ENCODE measurements at places on chromosomes 16 and 17. TPM values are rescaled to one million over a fixed set of nuclear protein-coding genes. Genes with fewer than 3 reads are reported as not detected.

DNA sequence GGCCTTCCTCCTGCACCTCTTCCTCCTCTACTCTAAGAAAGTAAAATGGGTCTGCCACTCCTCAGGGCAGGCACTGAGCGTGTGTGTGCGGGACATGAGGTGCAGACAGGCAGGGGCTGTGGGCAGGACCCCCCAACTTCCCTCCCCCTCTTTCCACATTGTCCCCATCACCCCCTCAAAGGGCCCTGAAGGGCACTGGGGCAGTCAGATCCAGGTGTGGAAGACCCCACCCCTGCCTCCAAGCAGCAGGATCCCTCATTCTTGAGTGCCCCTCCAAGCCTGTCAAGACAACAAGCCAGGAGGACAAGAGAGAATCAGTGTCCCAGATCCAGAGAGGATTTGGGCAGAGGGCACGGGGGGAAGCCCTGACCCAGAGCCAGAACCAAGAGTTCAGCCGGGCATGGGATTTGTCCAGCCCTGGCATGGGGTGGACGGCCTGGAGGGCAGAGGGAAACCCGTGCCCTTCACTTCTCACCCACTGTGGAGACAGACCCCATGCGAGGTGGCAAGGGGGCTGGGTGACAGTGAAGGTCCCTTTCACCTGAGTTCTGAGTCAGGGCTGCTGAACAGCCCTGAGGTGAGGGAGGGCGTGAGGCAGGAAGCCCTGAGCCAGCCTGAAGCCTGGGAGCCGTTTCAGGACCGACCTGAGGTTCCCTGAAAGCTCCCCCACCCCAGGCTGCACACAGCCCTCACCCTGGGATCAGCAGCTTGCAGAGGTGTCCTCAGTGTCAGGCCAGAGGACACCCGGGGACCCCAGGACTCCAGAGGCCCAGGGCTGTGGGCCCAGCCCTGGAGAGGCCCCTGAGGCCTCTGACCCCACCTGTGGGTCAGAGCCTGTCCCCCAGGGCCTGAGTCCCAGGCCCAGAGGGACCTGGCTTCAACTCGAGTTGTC is 45.8 kb downstream of the USP22 start:
- no peak for DNase-seq
- no peaks in the 10 kb centered on the region for H3K36me3 ChIP-seq
- H3K4me1 ChIP-seq = peaks cover 15% of the 10 kb centered on the region
- H3K27me3 ChIP-seq = no peaks in the 10 kb centered on the region
- H3K4me3 ChIP-seq = no peak overlapping the region
- H3K27ac ChIP-seq = no peak overlapping the region

DNA sequence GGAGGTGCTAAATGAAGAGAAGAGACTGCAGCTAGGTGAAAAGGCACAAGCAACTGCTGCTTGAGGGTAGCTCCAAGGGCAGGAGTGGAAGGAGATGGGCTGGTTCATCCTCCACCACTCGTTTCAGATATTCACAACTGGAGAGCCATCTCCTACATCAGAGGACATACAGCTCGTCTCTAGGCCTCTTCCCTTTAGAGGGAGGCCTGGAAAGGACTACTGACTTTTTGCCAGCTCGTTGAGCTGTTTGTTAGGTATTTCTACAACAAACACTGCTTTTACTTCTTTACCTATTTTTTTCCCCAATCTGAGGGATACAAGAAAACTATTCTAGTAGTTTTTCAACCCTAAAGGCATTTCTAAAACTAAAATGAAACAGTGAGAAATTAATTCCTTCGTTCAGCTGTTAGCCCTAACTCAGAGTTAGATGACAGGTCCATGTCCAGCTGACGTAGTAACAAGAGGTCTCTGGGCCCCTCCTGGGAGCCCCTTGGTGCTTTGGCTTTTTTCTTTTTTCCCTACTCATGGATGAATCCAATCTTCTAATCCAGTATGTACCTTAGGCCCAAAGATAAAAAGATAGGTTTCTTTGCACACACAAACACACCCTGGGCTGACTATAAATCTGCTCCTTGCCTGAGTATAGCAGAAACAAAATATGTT is 47.8 kb upstream of the TBX2 start:
- H3K27ac ChIP-seq = no peak overlapping the region
- H3K4me3 ChIP-seq = no peak overlapping the region
- no peak for DNase-seq

Gene RNF135
- 7.5 TPM for total RNA-seq

DNA sequence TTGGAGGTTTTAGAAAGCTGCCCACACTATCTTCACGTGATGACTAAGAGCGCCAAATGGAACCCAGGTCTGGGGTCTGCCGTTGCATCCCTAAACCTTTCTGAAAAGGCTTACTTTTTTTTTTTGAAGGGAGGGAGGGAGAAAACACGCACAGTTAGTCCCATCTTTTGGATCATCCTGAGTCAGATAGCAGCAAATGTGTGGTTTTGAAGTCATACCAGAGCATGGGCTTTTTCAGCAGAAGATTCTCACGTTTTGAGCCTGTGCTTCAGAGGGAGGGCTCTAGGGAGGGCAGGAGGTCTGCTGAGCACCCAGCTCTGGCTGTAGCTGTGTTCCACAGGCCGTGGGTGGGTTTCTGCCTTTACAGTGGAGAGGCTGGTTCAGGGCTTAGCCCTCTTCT is 194.7 kb downstream of the SNX29 start:
- no peaks in the 10 kb centered on the region for H3K36me3 ChIP-seq
- H3K27me3 ChIP-seq = no peaks in the 10 kb centered on the region
- H3K4me1 ChIP-seq = no peaks in the 10 kb centered on the region
- DNase-seq = no peak
- H3K27ac ChIP-seq = no peak overlapping the region
- no peak overlapping the region for H3K4me3 ChIP-seq

Gene CRHR1
- total RNA-seq = not detected

Gene RND2
- total RNA-seq = 0.22 TPM

GRCh38 chr17:2390199-2390836 is 10.5 kb downstream of the MNT start:
- no peak overlapping the region for H3K27ac ChIP-seq
- H3K4me3 ChIP-seq = no peak overlapping the region
- no peaks in the 10 kb centered on the region for H3K36me3 ChIP-seq
- no peak for DNase-seq

Gene TBC1D3D
- total RNA-seq = 0.86 TPM

DNA sequence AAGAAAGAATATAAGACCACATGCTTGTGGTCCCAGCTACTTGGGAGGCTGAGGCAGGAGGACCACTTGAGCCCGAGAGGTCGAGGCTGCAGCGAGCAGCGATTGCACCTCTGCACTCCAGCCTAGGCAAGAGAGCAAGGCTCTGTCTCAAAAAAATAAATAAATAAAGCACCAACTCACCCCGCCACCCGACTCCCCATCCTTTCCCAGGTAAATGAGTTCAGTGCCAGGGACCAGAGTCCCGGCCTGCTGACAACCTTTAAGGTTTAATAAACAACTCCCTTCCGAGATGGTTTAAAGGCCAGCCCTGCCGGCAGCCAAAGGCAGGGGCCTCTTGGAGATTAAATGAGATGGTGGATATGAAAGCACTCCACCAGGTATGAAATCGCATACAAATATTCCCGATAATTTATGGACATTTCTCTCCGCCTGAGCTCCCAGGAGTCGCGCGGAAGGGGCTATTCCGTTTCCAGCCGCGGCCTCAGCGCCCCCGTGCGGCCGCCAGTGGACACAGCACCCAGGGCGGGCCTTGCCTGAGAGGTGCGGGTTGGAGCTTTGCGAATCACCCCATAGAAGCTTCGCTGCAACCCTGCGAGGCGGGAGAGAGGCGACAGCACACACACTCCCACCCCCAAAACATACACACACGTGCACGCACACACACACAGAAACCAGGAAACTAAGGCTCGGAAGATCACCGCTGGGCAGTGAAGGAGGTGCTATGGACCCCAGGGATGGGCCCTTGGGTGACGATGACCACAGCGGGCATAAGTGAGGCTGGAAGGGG is 4.0 kb upstream of the RPL38 start:
- H3K27me3 ChIP-seq = peaks cover 13% of the 10 kb centered on the region
- H3K4me3 ChIP-seq = no peak overlapping the region
- peak; percentile 68 for DNase-seq

Gene NACA2
- not detected for total RNA-seq

DNA sequence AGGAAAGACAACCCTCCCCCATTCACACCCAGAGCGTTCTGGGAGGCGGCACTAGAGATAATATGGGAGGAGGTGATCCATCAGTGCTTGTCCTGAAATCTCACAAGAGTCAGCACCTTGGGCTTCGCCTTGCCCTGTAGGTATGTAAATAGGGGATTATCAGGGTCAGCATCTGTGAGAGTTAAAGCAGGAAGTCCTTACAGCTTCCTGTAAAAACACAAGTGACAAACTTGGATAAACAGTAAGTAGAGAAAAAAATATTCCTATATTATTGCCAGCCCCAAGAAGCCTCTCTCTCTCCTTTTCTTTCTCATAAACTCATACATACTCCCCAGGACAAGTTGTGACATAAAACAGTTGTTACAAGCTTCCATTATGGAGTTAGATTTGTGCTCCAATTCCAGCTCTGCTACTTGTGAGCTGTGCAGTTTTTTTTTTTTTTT is 187.7 kb downstream of the MAF start:
- no peaks in the 10 kb centered on the region for H3K27me3 ChIP-seq
- H3K4me1 ChIP-seq = peaks cover 19% of the 10 kb centered on the region
- DNase-seq = no peak
- H3K36me3 ChIP-seq = no peaks in the 10 kb centered on the region

Gene MAPT
- total RNA-seq = 0.42 TPM

DNA sequence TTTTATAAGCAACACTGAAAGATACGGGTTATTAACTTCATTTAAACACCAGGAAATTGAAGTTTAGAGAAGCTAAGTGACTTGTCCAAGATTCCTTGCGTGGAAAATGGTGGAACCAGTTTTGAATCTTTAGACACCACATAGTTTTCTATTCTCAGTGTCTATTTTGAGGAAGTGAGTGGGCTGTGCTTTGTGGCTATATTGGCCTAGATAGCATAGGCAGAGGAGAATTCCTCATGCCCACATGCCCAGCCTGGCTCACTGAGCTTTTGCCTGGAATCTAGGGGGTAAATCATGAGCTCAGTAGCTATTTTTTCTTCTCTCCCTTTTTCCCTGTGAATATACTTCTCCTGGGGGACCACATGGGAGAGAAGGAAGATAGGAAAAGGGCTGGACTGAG is 431.3 kb downstream of the HS3ST3B1 start:
- H3K36me3 ChIP-seq = no peaks in the 10 kb centered on the region
- H3K4me1 ChIP-seq = no peaks in the 10 kb centered on the region
- H3K27me3 ChIP-seq = no peaks in the 10 kb centered on the region
- H3K27ac ChIP-seq = no peak overlapping the region
- H3K4me3 ChIP-seq = no peak overlapping the region
- DNase-seq = no peak

- no peaks in the 10 kb centered on the region for H3K27me3 ChIP-seq
- H3K36me3 ChIP-seq = no peaks in the 10 kb centered on the region
- H3K27ac ChIP-seq = no peak overlapping the region
- DNase-seq = no peak
- H3K4me3 ChIP-seq = no peak overlapping the region
- H3K4me1 ChIP-seq = no peaks in the 10 kb centered on the region
Observed at GRCh38 chr17:73343739-73344454, 32.1 kb upstream of the CDC42EP4 start.

DNA sequence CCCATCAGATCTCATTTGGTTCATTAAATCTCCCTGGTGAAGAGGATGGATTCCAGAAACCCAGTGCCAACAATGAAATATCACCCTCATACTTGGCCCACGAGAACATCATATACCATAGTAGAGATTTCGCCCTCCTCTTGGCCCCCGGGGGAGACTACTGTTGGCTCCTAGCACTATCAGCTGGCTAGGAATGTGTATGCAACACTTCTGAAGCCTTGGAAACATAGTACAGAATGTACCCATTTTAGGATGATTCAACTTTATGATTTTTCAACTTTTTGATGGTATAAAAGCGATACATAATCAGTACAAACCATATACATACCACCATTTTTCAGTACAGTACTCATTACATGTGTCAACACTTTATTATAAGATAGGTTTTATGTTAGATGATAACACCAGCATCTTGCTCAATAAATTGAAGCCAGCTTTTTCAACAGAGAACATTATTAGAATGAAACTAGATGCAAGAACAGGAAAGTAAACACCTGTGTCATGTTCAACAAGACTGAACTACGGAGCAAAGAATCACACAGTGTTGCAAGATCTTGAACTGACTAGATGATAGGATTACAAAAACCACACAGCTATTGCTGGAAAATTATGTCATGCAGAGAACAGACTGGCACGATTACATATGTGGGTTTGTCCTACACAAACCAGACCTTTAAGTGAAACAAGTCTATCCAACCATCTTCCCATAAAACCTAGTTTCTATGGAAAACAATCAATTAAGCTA is 17.2 kb downstream of the RSL1D1 start:
- H3K27me3 ChIP-seq = no peaks in the 10 kb centered on the region
- H3K4me1 ChIP-seq = no peaks in the 10 kb centered on the region
- H3K27ac ChIP-seq = no peak overlapping the region

GRCh38 chr16:26317885-26318284 is 626.1 kb downstream of the HS3ST4 start:
- no peak overlapping the region for H3K27ac ChIP-seq
- no peak overlapping the region for H3K4me3 ChIP-seq
- H3K27me3 ChIP-seq = no peaks in the 10 kb centered on the region
- no peak for DNase-seq
- H3K4me1 ChIP-seq = no peaks in the 10 kb centered on the region

DNA sequence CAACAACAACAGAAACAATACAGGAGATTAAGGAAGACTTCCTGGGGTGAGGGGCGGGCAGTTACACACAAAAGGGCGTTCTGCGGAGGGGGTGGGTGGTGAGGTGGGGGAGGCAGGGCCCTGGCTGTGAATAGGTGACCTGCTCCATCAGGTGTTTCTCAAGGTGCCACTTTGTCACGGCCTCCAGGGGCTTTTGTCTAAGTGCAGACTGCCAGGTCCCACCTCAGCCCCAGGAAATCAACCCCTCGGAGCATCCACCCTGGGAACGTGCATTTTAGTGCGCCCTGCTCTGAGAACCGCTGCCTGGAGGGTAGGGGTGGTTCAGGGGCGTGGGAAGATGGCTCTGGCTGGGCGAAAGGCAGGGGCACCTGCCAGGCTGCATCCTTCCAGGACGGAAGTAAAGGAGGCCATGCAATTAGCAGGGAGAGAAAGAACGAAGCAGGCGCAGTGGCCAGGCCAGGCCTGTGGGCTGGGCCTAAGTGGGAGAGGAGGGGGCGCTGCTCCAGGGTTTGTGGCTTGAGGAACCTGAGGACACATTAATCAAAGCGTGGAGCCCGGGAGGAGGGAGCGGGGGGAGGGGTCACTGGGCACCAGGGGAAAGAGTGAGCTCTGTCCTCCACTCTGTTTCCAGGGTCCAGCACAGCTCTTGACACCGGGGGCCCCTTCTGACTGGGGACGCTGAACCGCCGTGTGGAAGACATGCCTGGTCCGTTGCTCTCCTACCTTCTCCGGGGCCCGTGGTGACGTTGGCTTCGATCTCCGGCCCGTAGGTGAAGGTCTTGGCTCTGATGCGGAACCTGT is 49.4 kb upstream of the CDC42EP4 start:
- no peak overlapping the region for H3K4me3 ChIP-seq
- H3K27ac ChIP-seq = no peak overlapping the region
- no peaks in the 10 kb centered on the region for H3K4me1 ChIP-seq
- no peak for DNase-seq
- H3K36me3 ChIP-seq = no peaks in the 10 kb centered on the region

Gene TP53TG3F
- total RNA-seq = not detected
